ENCODE measurements at places on chromosomes 5 and 9.

GRCh38 chr9:30197954-30198353, 2186.5 kb upstream of the ACO1 start:
- no peak for DNase-seq

GRCh38 chr5:157559301-157559700, 16.3 kb downstream of the ADAM19 start:
- no peak for DNase-seq

DNA sequence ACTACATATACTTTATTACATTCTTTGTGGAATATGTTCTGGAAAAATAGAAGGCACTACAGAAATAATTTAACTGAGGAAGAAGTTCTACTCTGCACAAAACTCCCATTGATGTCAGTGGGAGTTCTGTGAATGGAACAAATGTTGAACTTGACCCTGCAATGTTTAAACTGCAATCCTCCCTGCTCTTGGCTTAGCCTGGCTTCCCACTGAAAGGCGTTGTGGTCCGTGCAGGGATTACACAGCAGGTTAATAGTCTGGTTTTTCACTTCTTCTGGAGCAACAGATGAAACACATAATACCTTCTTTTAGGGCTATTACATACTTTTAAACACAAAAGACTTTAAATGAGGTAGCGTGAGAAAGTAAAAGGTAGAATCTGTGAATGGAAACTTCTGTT, 12.9 kb upstream of the ERBIN start:
- DNase-seq: no peak

GRCh38 chr9:137167747-137168572, 1.9 kb downstream of the LRRC26 start:
- DNase-seq: no peak

DNA sequence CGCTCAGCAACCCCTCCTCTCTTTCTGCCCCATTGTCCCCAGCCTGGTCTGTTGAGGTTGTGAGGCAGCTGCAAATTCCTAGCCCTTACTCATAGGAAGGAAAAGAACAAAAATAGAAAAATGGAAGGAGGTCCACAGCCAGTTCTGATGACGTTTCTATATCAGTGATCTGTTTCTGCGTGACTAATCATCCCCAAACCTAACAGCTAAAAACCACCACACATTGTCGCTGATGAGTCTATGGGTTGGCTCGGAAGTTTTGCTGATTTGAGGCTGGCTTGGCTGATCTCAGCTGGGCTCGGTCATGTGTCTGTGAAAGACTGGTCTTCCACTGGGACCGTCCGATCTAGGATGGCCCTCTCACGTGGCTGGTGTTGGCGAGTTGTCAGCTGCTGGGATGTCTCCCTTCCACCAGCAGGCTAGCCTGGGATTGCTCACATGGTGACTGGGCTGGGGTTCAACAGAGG, 200.6 kb upstream of the ZNF618 start:
- no peak for DNase-seq

DNA sequence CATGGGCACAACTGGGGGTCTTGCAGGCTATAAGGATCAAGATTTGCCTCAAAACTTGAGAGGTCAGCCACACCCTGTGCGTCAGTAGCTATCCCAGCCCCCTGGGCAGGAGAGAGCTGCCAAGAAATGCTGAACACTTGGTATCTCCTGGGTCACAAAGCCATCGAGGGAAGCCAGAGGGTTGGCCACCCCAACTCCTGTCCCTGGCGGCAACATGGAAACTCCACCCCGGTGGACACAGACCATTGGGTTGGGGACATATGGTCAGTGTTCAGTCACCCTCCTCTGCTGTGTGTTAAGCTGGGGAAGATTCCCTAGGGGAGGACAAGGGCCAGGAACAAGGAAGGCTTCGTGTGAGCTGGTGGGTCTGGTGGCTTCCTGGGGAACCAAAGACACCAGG, 140.6 kb downstream of the C5orf15 start:
- DNase-seq: no peak
